ENCODE measurements at places on chromosomes 7 and 10. TPM values are rescaled to one million over a fixed set of nuclear protein-coding genes. Genes with fewer than 3 reads are reported as not detected.

GFRA1 gene
- total RNA-seq = 1.7 TPM

DNA sequence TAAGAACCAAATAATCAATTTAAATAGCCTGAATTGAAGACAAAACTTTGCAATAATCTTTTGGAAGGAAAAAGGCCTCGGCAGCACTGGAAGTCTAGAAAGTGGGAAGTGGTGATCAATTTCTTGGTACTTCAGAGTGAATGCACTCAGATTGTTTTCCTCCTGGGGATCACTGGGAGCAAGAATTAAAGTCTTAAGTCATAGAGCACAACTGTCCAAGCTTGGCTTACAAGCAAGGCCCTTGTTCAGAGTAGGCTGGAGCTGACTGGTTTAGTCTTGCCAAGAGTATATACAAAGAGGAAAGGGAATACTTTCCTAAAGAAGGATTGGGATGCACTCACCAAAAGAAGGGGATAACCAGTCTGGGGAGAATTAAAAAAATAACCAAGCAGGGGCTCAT, 637.1 kb downstream of the CCSER2 start:
- no peak for DNase-seq

GRCh38 chr10:35386594-35387174, 50.4 kb downstream of the CCNY start:
- no peak for DNase-seq

DNA sequence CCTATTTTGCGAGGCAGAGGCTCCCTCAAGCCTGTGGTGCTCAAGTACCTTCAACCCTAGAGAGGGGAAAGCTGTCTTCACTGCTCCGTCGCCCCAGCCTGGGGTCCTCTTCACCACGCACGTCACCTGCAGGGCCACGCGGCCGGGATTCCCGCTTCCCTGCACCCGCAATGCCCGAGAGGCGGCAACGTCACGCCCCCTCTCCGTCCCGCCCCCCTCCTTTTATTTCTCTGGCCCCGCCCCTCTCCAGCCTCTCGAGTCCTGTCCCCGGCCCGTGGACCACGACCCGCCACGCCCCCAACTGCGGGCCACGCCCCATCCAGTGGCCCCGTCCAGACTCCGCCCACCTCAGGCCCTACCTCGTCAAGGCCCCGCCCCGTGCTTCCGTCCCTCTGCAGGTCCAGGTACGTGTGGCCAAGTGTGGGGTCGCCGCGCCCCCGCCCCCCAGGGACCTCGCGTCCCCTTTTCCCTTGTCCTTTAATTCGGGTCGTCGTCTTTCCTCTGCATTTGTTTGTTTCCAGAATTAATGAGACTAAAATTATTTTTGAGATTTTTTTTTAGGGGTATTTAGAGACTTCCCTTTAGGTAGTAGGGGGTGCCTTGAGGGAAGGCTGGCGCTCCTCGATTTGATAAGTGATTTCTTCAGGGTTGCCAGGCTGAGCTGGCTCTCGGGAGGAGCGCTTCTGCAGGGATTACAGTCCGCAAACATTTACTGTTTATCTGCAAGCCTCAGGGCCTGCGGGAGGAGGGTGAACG, 69.8 kb upstream of the BAIAP2L1 start:
- DNase-seq = no peak

MEPCE gene
- 25.8 TPM for total RNA-seq

GRCh38 chr10:103225939-103226338, 19.7 kb upstream of the RPEL1 start:
- DNase-seq = no peak

DNA sequence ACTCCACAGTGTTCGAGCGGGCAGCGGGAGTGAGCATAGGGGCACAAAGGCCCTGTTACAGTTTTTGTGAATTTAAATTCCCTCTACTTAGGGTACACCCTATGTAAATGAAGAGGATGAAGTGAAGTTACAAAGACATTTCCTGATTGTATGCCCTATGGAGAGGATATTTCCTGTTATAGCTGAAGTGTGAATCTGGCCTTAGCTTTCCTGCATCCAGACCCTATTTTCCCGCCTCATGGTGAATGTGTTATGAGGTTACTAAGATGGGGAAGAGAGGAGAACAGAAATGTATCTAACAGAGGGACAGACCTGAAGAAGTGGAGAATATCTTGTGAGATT, 37.8 kb upstream of the COMMD3 start:
- DNase-seq = no peak

RNF32 gene
- 3.8 TPM for total RNA-seq

DNA sequence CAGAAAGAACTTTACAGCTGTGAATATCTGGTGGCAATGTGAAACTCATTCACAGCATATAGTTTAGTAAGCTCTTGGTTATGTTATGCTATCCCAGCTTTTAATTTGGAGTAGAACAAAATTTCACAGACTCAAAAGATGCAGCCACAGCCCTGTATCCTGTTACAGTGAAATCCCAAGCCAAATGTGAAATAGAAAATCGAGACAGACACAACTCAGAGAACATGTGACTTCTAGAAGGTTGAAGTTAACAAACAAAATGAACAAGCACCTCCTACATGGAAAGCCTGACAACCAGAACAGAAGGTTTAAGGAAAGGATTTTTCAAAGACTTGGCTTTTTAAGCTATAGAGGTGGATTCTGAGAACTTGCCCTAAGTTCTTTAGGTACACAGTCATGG, 39.6 kb downstream of the JAZF1 start:
- no peak for DNase-seq

- no peak for DNase-seq
These were observed 607.8 kb downstream of the PTPRN2 start for GRCh38 chr7:157979636-157980340.

DNA sequence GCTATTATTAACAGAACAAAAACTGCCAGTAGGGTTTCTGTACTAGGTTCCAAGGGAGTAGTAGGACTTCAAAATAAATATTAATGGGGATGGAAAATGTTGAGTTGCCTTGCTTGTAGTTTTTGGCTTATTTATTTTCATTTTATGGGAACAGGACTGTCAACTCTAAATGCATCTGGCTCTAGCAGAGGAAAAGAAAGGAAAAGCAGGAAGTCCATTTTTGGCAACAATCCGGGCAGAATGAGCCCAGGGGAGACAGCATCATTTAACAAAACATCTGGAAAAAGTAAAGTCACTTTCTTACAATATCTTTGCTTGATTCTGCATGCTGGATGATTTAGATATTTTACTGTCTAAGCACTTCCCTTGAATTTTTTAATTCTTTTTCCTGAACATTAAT, 69.4 kb downstream of the NOC3L start:
- no peak for DNase-seq

C10orf105 gene
- not detected for total RNA-seq

DRGX gene
- not detected for total RNA-seq

DNA sequence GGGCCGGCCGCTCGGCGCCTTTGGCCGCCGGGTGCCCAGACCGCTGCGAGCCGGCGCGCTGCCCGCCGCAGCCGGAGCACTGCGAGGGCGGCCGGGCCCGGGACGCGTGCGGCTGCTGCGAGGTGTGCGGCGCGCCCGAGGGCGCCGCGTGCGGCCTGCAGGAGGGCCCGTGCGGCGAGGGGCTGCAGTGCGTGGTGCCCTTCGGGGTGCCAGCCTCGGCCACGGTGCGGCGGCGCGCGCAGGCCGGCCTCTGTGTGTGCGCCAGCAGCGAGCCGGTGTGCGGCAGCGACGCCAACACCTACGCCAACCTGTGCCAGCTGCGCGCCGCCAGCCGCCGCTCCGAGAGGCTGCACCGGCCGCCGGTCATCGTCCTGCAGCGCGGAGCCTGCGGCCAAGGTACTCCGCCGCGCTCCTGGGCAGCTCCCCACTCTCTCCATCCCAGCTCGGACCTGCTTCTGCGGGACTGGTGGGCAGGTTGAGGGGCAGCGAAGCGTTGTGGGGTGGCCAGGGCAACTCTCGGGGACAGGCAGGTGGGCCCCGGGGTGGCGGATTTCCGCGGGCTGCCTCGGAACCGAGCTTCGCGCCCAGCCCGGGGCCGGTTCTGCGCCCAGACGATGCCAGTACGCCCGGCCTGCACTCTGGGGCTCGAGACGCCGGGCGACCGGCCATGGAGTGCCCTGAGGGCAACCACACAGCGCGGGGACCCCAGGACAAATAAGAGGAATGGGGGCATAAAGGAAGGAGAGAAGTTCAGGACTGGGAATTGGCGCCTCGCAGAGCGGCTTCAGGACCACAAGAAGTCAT, 578 bp downstream of the HTRA1 start:
- DNase-seq = no peak

ARMC3 gene
- total RNA-seq = not detected

DNA sequence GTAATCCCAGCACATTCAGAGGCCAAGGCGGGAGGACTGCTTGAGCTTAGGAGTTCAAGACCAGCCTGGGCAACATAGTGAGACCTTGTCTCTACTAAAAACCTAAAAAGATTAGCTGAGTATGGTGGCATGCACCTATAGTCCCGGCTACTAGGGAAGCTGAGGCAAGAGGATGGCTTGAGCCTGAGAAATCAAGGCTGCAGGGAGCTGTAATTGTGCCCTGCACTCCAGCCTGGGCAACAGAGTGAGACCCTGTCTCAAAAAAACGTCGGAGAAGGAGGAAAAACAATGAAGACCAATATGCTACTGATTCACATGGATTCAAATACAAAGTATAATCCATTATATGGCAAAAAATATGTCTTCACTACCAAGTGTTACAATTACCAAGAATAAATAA, 13.6 kb downstream of the ZC3HAV1L start:
- DNase-seq = no peak

DNA sequence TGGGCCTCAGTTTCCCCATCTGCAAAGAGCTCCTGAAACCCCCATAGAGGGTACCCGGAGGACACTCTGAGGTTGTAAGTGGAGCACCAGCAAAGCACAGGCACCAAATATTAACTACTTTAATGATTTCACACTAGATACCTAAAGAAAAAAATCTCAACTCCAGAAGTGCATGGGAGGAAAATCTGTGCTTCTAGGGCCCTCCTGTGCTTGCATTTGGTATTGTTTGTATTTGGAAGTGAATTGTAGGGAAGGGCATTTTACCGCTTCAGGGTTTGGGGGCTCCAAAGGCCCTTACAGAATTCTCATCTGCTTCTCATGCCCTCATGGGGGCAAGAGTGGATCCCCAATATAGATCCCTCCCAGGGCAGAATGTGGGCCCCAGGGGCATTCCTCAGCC, 22.4 kb upstream of the DRGX start:
- no peak for DNase-seq

GRCh38 chr10:85614566-85614965, 752.0 kb downstream of the GRID1 start:
- no peak for DNase-seq

DNA sequence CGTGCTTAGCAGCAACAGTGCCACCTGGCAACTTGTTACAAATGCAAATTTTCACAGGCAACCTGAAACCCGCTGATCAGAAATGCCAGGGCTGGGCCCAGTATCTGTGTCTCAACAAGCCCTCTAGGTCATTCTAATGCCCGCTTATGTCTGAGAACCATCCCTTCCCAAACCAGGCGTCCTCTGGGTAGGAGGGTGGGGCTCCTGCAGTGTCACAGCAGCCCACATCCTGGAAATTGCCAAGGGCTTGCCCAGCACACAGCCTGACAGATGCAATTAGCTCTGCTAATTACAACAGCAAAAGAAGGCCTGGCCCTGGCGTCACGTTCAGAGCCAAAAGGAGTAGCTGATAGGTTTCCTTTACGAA, 15.9 kb downstream of the ITPRIP start:
- no peak for DNase-seq

NANOS1 gene
- 4.7 TPM for total RNA-seq

DNA sequence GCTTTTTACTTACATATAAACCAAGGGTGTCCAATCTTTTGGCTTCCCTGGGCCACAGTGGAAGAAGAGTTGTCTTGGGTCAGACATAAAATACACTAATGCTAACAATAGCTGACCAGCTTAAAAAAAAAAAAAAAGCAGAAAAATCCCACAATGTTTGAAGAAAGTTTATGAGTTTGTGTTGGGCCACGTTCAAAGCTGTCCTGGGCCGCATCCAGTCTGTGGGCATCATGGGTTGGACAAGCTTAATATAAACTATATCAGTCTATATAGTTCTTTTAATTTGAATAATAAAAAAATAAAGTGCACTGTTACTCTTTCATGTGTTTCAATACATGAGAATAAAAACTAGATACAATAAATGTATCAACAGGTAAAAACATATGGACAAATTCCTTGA, 179.9 kb downstream of the DNAJC1 start:
- DNase-seq = no peak

DNA sequence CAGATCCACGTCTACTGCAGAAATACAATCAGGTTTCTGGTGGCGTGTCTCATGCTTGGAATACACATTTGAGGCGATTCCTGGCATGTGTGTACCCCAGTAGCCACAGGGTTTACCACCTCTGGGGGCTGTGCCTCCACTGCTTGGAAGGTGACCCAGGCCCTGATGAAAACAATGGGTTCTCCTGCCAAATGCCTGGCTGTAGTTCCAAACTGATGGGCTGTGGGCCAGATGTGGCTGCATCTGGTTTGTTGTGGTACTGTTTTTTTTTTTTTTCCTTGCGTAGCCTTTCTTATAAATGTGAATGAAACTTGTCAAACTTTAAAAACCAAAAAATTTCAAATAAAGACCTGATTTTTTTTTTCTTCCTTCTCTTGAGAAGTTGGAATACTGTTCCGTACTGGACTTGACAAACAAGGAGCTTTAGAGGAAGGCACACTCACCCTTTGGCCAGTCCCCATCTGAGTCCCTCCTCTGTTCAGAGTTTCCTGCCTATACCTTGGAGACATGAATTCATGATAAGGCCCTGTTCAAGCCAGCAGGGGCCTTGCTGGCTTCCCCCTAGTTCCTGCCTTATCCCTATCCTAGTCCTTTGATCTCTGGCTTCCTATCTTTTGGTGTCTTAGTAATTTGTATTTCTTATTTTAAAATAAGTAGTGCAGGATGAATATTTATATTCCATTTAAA, 217.1 kb downstream of the PHTF2 start:
- DNase-seq = no peak

DNA sequence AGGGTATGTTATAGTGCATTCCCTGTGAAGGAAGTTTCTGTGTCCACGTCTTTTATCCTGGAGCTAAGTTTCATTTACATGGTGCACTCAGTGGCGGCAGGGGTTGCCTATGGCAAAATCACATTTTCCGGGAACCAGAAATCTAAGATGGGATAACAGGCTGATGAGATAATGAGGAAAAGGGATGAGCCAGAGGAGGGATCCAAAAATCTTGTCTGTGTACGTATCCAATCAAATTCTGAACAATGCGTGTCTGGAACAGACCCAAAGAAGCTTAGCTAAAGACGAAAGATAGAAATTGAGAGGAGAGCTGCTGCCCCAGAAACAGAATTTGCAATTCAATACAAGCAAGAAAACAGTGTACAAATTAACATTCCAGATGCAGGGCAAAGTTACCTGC, 16.1 kb downstream of the LANCL2 start:
- DNase-seq = no peak

ZFAND2A gene
- 52.5 TPM for total RNA-seq

BRI3 gene
- total RNA-seq = 68.3 TPM

DNA sequence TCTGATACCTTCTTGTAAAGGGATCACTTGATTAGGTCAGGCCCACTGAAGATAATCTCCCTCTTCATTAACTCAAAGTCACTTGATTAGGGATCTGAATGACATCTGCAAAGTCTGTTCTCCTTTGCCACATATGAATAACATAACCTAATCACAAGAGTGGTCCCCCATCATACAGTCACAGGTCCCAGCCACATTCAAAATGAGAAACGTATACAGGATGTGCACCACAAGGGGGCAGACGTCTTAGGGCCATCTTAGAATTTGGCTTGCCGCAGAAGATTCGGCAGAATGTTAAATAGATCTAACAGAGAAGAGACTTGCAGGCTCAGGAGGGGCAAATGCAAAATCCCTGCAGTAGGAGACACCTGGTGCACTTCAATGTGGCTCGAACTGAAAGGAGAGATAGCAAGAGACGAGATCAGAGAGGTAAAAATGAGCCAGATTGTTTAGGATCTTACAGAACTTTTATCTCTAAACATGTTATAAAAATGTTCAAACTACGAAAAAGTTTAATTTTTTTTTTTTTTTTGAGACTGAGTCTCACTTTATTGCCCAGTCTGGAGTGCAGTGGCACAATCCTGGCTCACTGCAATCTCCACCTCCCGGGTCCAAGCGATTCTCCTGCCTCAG, 10.4 kb upstream of the SMC3 start:
- DNase-seq = peak; percentile 49
